ENCODE measurements at places on chromosomes 11 and 22.

GRCh38 chr11:17564687-17565042, 17.6 kb downstream of the OTOG start:
- no peak for DNase-seq

DNA sequence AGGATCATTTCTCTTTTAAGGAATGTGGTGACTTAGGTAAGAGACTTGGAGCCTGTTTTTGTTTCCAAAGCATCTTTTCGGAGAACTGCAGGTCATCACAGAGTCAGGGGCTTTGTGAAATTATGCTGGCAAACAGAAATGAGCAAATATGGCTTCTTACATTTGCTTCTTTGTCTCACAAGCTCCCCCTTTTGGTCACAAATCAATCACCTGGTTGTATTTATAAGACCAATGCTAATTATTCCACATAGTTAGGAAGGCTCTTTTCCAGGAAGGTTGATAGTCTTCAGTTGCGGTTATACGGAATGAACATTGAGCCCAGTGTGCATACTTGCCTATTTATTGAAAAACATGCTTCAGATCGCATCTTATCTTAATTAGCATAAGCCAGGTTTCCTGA, 34.6 kb upstream of the CEP126 start:
- DNase-seq, result peak; percentile 68

GRCh38 chr11:68266936-68267880, 4.6 kb downstream of the C11orf24 start:
- no peak for DNase-seq

DNA sequence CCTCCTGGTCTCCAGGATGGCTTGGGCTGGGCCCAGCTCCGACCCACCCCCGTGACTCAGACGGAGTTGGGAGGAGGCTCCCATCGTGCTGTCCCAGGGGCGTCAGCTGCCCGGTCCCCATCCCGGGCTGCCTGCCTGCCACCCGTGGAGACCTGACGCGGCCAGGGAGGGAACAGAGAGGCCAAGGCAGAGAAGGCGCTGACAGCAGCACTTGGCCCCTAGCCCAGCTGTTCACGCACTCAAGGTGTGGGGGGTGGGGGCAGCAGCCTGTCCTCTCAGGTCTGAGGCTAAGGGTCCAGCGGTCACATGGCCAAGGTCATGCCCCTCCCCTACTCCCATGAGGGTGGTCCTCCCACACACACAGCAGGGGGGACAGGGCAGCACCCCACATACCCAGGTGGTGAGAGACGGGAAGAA, 48.6 kb downstream of the ELFN2 start:
- DNase-seq, result no peak

- DNase-seq, result no peak
These were observed 234.9 kb upstream of the SESN3 start for GRCh38 chr11:95465887-95466286.

DNA sequence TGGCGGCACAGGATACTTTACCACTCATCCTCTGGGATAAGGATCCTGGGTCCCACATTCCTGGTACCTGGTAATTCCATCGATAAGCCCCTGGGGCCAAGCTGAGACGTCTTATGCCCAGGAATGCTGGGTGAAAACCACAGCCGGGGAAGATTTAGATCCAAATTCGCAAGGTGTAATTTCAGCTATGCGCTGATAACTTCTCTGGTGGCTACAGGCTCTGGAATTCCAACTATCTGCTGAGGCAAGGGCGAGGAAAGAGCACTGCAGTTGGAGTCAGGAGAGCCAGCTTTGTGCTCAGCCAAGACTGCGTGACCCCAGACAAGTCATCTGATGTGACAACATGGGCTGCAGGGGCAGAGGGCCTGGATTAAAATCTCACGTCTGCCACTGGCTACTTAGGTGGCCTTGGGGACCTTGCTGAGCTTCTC, 9.9 kb upstream of the MYEOV start:
- DNase-seq, result no peak

GRCh38 chr11:93585758-93586157, 42.6 kb upstream of the SMCO4 start:
- DNase-seq, result no peak

DNA sequence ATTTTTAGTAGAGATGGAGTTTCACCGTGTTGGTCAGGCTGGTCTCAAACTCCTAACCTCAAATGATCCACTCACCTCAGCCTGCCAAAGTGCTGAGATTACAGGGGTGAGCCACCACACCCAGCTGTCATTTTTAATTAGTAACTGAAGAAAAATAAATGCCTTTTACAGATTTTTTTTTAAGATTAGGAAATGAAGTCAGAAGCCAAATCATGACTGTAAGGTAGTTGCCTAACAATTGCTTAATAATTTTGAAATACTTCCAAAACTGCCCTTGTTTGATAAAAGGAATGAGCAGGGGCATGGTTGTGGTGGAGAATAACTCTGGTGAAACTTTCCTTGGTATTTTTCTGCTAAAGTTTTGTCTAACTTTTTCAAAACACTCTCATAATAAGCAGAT, 98.9 kb upstream of the SLC5A12 start:
- DNase-seq, result no peak

DNA sequence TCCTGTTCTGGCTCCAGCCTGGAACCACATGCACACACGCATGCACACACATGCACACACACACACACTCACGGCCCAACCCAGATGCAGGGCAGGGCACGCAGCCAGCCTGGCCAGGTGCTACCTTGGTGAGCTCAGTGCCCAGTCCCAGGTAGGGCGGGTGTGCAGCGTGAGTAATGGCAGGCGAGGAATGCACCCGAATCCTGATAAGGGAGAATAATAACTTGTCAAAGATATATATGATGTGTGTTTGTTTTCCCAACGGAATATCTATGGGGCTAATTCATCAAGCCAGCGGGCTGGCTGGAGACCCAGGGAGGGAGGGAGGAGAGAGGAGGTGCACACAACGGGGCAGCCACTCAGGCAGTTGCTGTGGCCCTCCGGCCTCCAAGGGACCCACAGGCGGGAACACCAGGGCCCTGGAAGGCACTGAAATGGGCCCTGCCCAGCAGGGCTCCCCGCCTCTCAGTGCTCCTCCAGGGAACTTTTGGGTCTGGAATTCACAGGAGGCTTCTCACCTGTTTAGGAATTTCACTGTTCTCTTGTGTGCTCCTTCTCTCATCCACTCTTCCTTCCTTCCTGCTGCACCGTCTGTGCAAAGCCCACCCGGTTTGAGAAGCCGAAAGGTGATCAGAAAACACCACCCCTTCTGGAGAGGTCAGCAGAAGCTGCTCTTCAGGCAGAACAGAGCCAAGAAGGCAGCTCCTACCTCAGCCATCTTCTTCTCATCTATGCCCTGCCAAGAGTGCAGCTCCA, 79.0 kb downstream of the BUD13 start:
- DNase-seq, result no peak

- DNase-seq, result no peak
These were observed 2.7 kb downstream of the MRPL40 start for GRCh38 chr22:19434829-19435580.

- peak; percentile 31 for DNase-seq
These were observed 1.0 kb downstream of the POU2AF3 start for GRCh38 chr11:111299101-111300026.

GRCh38 chr11:19861171-19861570, 148.5 kb downstream of the NAV2 start:
- no peak for DNase-seq

GRCh38 chr22:40418366-40419201, 48.2 kb downstream of the SGSM3 start:
- DNase-seq, result no peak

DNA sequence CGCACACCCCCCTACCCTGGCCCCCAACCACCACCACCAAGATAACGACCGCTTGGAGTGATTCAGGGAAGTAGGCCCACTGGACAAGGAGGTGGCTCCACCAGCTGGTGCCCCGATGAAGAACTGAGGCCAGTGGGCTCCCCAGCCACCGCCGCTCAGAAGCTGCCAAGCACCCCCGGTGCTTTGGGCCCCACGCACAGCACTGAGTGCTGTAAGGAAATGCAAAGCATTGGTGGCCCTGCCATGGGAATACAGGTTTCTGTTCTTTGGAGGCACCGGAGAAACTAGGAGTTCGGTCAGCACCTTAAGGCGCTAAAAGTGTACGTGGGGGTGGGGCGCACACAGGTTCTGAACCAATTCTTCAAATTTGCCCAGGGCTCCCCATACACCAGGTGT, 664 bp upstream of the PRSS23 start:
- no peak for DNase-seq

GRCh38 chr11:1223346-1224110, 662 bp downstream of the MUC5B start:
- DNase-seq, result no peak

DNA sequence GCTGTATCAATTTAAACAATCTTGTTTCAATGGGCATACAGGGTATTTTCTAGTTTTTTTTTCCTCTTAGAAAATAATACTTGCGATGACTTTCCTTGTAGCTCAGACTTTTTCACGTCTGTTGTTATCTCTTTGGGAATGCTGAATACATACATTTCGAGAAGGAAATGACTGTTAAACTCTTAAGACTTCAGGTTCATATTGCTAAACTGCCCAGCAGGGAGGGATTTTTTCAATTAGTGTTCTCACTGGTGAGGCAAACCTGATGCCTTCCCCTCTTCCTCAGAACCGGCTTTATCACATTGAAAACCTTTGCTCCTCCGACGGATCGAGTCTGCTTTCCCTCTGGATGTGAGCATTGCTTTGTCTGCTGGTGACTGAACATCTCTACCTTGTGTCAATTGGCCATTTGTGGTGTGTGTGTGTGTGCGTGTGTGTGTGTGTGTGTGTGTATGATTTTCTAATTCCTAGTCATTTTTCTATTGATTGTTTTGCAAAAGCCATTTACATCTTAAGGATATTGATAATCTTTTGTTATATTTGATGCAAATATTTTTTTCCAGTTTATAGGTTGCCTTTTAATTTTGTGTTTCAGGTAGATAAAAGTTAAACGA, 6.6 kb downstream of the NEAT1 start:
- DNase-seq, result peak; percentile 74

GRCh38 chr11:17371614-17372013, 16.8 kb downstream of the KCNJ11 start:
- peak; percentile 37 for DNase-seq

DNA sequence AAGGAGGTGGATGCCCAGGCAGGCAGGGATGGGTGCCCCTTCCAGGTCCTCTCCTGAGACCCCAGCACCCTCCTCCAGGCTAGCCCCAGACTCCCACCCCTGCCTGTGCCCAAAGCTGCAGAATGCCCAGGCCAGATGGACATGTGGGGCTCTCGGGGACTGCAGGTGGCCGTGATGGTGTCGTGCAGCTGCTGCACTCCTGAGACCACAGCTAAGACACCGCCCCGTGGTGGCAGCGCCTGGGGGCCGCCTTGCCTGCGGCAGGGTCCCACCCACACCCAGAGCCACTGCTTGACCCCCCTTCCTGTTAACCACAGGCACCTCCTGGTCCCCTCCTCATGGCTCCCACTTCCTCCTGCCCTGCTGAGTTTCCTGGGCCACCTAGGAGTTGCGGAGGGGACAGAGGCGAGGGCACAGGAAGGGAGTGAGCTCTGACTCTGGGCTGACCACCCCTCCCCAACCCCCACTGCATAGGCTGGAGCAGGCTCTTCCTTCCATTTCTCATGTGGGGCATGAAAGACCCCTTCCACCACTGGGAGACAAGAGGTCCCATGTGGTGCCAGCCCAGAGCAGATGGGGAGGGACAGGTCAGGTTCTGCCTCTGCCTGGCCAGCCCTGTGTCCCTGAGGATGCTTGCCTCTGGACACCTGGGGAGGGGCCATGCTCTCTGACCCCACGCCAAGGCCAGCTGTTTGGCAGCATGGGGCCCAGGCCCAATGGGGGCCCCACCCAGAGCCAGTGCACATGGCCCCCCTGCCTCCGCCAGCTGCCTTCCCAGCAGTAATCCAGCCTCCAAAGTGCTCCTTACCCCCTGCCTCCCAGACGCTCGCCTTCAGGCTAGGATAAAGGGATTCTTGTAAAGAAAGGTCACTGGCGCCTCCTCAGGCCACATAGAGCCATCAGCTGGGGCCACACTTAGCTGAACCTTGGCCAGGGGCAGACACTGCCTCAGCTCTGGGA, 29.3 kb downstream of the OSBPL5 start:
- DNase-seq, result no peak
